NCI-H69 (cell line): ENCODE measurements at places on chromosomes 4 and X.
A peak's percentile ranks its signal among the peaks of the same experiment; 100 is the strongest.

- DNase-seq, result no peak
Measured at GRCh38 chr4:119835613-119835910, 207.0 kb upstream of the PDE5A start.

GRCh38 chrX:150856101-150856500 is 42.4 kb downstream of the CD99L2 start:
- no peak for DNase-seq

DNA sequence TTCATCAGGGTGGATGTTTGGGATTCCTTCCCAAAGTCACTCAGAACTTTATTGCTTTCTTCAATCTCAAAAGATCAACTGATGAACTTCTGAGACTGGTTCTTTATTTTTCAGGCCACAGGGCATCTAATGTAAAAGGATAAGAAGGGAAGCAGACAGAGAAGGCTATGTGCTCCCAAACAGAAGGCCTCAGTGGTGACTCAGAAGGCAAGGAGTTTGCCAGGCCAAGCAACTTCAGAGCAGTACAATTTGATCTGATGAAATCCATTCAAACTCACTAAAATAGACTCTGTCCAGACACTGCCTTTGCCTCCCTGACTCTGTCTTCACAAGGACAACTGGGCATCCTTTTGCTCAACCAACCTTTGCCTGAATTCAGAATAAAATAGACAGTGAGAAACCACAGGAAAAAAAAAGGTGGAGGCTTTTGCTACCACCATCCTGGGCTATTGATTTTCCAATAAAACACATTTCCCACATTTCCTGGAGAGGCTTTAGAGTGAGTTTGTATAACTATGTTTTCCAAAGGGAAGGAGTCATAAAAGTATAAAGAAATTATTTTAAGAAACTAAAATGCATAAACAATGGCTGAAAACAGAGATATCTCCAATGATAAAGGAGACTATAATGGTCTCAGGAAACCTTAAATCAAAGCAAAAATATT is 55.2 kb downstream of the ARHGEF6 start:
- no peak for DNase-seq

- no peak for DNase-seq
Measured at GRCh38 chr4:113476800-113477199, 284.7 kb downstream of the CAMK2D start.

GRCh38 chr4:143344041-143344440 is 7.4 kb downstream of the GAB1 start:
- no peak for DNase-seq

- no peak for DNase-seq
Measured at GRCh38 chrX:148562846-148563245, 62.4 kb downstream of the AFF2 start.

DNA sequence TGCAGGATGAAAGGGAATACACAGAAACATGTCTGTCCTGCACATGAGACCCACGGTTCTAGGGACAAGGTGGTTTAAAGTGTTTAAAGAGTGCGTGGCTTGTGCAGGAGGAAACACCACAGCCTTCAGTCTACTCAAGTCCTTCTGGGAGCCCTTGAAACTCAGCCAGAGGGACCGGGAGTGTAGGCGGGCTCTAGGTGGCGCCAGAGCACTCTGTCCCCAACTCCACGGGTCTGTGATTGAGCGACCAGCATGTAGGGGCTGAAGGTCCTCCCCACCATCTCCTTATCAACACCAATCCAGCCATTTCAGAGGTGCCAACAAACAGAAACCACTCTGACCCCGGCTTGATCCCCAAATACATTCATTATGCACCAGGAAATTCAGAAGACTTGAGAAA is 82.0 kb upstream of the CLDN34 start:
- peak; percentile 70 for DNase-seq

DNA sequence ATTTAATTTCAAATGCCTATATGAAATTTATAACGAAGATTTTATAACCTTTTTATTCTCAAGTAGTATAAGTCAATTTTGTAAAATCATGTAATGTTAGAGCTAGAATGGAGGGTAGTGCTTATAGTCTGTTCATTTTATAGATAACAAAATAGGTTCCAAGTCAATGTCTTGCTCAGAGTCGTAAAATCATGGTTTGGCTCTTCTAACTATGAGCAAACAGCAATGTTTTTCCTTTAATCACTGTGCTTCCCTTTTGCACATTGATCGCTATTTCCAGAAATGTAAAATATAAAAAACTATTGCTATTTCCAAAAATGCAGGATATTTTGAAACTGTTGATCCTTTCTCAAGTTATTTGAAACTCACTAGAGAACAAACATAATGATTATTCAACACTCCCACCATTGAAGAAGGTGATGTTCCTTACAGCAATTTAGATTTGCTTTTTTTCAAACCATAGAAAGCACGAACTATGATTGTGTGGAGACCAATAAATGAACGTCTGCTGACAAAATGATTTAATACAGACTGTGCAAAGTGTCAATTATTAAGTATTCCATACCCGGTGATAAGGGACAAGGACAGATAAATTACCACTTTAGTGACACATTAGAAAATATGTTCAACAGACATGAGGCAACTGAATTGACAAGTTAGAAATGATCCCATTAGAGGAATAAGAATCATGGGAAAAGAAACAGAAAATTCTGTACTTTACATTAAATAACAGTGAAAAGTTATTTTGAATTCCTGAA is 412.1 kb upstream of the TECRL start:
- no peak for DNase-seq

GRCh38 chr4:154485127-154485773 is 6.3 kb downstream of the DCHS2 start:
- no peak for DNase-seq

- DNase-seq, result peak; percentile 24
Measured at GRCh38 chr4:94304365-94304971, 38.2 kb downstream of the HPGDS start.

DNA sequence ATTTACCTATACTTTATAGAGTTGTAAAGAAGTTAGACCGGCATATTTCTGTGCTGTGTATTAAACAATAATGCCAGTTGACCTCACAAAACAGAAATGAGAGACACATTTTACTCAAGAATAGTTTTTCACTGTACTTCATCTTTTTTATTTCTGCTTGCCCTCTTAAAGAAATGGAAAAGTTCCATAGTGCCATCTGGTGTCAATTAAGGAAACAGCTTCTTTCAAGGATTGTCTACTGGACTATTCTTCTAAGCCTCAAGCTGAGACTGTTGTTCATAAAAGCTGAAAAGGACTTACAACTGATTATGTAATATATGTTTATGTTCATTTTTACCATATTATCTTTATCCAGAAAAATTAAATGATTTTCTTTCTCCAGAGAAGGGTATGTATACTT is 1523.7 kb downstream of the ARAP2 start:
- DNase-seq, result peak; percentile 69

DNA sequence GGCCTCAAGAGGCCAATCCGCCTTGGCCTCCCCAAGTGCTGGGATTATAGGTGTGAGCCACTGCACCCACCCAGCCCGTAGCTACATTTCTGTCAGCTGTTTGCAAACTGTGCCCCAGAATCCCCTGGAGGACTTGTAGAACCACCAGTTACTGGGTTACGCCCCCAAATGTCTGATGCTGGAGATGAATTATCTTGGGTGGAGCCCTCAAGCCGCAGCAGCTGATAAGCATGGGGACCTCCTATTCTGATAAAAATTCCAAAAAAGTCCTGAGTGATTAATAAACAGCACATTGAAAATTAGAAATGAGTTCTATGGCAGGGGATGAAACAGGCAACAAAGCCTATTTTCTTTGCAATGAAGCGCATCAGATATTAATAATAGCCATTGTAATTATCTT is 105.0 kb downstream of the PTTG2 start:
- DNase-seq, result no peak

DNA sequence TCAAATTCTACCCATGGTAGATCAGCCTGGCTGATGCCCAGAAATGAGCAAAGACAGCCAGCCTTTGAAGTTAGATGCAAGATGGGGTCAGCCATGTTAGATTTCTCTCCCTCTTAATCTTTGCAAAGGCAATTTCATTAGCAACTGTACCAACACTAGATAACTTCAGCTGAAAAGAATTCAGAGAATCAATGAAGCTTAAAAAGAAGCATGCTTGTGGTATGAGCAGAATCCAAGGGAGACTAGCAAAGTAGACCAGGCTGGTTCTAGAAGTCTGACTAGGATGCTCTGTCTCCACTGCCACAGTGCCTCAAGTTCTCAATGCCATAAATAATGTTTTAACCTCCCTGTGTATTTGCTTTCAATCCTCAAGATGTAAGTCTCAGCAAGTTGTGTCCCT is 247.3 kb downstream of the SLC7A11 start:
- no peak for DNase-seq

- DNase-seq, result no peak
Measured at GRCh38 chrX:5788910-5789309, 439.8 kb downstream of the NLGN4X start.

- DNase-seq, result no peak
Measured at GRCh38 chr4:56752985-56753384, 68.5 kb downstream of the SPINK2 start.

GRCh38 chrX:144627947-144628346 is 619.4 kb upstream of the SPANXN1 start:
- no peak for DNase-seq

- DNase-seq, result no peak
Measured at GRCh38 chr4:163590103-163590502, 95.6 kb downstream of the TMA16 start.

DNA sequence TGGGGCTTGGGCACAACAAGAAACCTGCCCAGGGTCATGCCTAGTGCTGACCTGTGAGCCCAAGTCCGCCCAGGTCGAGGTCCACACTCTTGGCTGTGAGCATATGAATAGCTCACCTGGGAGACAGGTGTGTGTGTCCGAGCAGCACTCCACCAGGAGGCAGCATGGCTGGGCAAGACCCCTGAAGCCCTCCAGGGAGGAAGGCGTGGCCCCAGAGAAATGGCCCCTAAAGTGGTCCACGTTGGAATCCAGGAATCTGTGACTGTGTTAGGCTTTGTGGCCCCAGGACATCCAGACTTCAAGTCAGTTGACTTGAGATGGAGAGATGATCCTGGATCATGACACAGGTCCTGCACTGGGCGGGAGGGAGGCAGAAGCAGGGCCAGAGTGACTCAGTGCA is 138.8 kb downstream of the CPZ start:
- no peak for DNase-seq

GRCh38 chrX:155715141-155715540 is 102.4 kb upstream of the TMLHE start:
- no peak for DNase-seq

DNA sequence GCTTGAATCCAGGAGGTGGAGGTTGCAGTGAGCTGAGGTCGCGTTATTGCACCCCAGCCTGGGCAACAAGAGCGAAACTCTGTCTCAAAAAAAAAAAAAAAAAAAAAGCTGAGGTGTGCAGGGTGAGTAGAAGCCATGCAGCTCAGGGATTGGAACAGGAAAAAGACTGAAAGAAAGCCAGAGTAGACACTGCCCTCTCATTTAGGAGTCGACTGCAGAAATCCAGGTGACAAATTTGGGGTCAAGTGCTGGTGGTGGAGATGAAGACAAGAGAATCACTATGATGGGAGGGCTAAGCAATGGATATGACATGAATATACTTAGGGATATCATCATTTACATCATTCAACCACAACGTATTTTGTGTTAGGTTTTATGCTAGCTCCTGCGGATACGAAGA is 1.9 kb downstream of the NEIL3 start:
- peak; percentile 10 for DNase-seq

GRCh38 chrX:41045960-41046567 is 39.2 kb upstream of the USP9X start:
- DNase-seq, result peak; percentile 28

DNA sequence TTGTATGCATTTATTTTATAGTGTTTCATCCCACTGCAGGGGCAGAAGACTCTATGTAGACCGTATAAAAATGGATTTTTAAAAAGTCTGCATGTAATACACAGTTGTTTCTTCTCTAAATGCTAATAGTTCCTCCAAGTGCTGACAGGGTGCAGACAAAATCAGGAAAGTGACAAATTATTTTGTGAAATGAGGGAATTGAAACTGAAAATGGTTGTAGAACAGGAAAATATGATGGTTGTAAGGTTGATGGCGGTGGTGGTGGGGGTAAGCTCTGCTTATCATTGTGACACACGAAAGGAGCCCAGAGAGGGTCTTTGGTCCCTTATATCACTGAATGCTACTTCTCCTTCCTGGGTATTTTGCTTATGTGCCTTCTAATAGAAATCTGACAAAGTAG is 4.3 kb downstream of the IL15 start:
- DNase-seq, result no peak

DNA sequence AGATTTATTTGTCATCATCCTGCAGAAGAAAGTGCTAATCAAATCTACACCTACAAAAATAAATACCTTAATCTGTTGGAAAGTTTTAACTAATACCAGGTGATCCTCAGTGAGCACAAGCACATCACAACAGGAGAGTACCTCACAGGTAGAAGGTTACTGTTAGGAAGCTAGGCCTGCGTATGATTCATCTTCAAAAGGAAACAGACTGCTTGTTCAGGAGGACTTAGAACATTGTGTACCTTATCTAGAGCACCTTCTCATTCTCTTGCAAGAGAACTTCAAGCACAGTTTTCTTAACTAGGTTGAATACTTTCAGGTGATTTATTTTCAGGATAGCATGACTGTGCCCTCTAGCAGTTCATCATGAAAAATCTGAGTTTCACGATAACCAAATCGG is 54.2 kb downstream of the MND1 start:
- no peak for DNase-seq

DNA sequence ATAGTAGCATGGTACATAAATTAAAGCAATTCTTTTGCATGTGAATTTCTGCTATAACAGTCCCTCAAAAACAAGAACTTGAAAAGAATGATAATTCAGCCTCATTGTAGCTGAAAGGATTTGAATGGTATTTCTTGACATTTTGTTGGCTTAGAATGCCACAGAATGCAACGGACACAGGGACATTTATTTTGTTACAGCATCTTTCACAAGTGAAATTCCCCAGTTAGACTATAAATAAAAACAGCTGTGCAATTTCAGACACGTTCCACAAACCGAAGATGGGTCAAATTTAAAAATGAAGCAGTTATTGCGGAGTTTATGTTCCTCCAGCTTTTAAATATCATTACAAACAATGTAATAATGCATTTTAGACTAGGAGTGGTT is 82.8 kb upstream of the AMELX start:
- no peak for DNase-seq

DNA sequence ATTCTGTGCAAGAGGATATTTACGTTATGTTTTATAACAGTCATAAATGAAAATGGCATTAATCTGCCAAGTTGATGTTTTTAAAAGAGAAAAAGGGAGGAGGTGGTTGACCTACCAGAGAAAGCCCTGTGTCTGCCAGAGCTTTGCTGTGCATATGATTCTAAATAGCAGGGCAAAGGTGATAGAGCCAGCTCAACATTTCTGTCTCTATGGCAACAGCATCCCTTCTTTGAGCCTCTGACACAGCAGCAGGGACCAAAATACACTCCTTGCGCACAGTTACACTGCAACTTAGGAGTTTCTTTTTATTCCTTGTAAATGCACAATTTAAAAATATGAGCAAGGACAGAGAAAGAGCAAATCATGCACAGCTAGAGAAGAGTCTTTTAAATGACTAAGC is 133.3 kb upstream of the RAI2 start:
- peak; percentile 81 for DNase-seq

- no peak for DNase-seq
Measured at GRCh38 chr4:66567551-66567950, 897.3 kb upstream of the EPHA5 start.
